ENCODE measurements at places on chromosomes 7 and 10. TPM values are rescaled to one million over a fixed set of nuclear protein-coding genes. Genes with fewer than 3 reads are reported as not detected.

The LMTK2 gene
- 4.6 TPM for total RNA-seq

The GHITM gene
- total RNA-seq: 205 TPM

The SPDYE1 gene
- total RNA-seq: not detected

The SPDYE9 gene
- total RNA-seq: not detected

The GHRHR gene
- total RNA-seq: not detected

The ELN gene
- 974 TPM for total RNA-seq

The EPHB6 gene
- total RNA-seq: 0.11 TPM

The COBL gene
- total RNA-seq: not detected

The JAZF1 gene
- 13.8 TPM for total RNA-seq

The ADRB1 gene
- not detected for total RNA-seq

All from GM23248 (cell line).